ENCODE measurements at places on chromosomes 7 and 10. TPM values are rescaled to one million over a fixed set of nuclear protein-coding genes. Genes with fewer than 3 reads are reported as not detected.

The SPDYE1 gene
- not detected for total RNA-seq

The NXPH1 gene
- not detected for total RNA-seq

The BET1 gene
- total RNA-seq, result 33.1 TPM

The FAM180A gene
- not detected for total RNA-seq

The DCLRE1A gene
- 5.6 TPM for total RNA-seq

All from dermis microvascular lymphatic vessel endothelial cell (primary cell).